Stomach (tissue), 19 donors: ENCODE measurements at places on chromosomes 11 and 22. TPM values are rescaled to one million over a fixed set of nuclear protein-coding genes. Genes with fewer than 3 reads are reported as not detected.

Gene SLC37A2
- polyA plus RNA-seq: 2.6 TPM

Gene FGF3
- not detected for polyA plus RNA-seq

Gene RIBC2
- polyA plus RNA-seq: 0.56 TPM

Gene KRTAP5-9
- not detected for polyA plus RNA-seq

Gene SULT4A1
- polyA plus RNA-seq: not detected

Gene ASRGL1
- 32.7 TPM for polyA plus RNA-seq

Gene OR51I1
- not detected for polyA plus RNA-seq

Gene SOX10
- polyA plus RNA-seq: 3.2 TPM

Gene KCNQ1OT1
- 0.05 TPM for polyA plus RNA-seq

Gene C11orf87
- not detected for polyA plus RNA-seq

Gene CDC45
- 5.4 TPM for polyA plus RNA-seq

Gene CYP2R1
- polyA plus RNA-seq: 31.2 TPM

Gene PKNOX2
- polyA plus RNA-seq: 4.3 TPM

Gene OR2D2
- not detected for polyA plus RNA-seq

Gene SLC29A2
- 2.0 TPM for polyA plus RNA-seq

Gene HPX
- polyA plus RNA-seq: 0.31 TPM

Gene DAGLA
- polyA plus RNA-seq: 0.15 TPM

Gene TCN2
- polyA plus RNA-seq: 4.3 TPM

Gene LRRC74B
- polyA plus RNA-seq: not detected

Gene ABCC8
- 5.5 TPM for polyA plus RNA-seq

Gene GRK3
- polyA plus RNA-seq: 1.4 TPM

Gene OR51B5
- polyA plus RNA-seq: not detected

Gene ZBTB16
- 7.9 TPM for polyA plus RNA-seq

Gene LARGE1
- 4.6 TPM for polyA plus RNA-seq

Gene ARHGAP8
- polyA plus RNA-seq: 18.7 TPM

Gene SCGB1D2
- polyA plus RNA-seq: not detected

Gene MAJIN
- polyA plus RNA-seq: 0.20 TPM

Gene HBG2
- polyA plus RNA-seq: not detected

Gene NLRP10
- polyA plus RNA-seq: not detected

Gene TRIM6
- 1.2 TPM for polyA plus RNA-seq

Gene INPP5J
- 7.5 TPM for polyA plus RNA-seq

Gene OR56A1
- not detected for polyA plus RNA-seq

Gene ANO5
- polyA plus RNA-seq: 0.62 TPM

Gene OR51E1
- polyA plus RNA-seq: not detected

Gene PIK3C2A
- polyA plus RNA-seq: 6.8 TPM

Gene MS4A3
- 0.61 TPM for polyA plus RNA-seq
